ENCODE measurements at places on chromosomes 6 and 20.
A peak's percentile ranks its signal among the peaks of the same experiment; 100 is the strongest.

- no peak for DNase-seq
Measured at GRCh38 chr6:1297746-1298145, 14.2 kb upstream of the FOXQ1 start.

DNA sequence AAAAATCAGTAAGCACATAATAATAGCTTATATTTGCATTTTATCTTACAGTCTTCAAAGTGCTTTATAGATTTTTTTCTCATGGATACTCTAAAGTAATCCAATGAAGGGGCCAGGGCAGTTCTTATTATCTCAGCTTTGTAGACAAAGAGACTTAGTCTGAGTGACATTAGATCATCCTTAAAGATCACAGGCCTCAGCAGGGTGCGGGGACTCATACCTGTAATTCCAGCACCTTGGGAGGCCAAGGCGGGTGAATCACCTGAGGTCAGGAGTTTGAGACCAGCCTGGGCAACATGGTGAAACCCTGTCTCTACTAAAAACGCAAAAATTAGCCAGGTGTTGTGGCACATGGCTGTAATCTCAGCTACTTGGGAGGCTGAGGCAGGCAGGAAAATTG, 14.5 kb downstream of the FERMT1 start:
- DNase-seq, result no peak

DNA sequence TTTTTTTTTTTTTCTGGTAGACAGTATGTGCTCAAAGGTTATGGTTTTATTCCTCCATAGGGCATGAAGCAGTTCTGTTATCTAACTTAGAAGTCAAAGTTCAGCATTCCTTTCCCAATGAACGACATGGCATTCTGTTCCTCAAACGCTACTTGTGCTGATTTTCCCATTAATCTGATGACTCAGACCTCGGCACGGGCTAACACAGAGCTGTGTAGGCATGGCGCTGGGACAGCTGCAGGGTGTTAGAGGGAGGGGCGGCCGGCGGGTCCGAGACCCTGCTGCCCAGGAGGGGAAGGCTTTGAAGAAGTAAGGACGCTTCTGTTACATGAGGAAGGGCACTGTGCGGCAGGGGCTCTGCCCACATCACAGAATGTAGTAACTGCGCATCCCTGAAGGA, 93.6 kb upstream of the AGPAT4 start:
- DNase-seq, result no peak

- DNase-seq, result peak; percentile 65
Measured at GRCh38 chr6:49556429-49556837, 6.0 kb downstream of the C6orf141 start.

DNA sequence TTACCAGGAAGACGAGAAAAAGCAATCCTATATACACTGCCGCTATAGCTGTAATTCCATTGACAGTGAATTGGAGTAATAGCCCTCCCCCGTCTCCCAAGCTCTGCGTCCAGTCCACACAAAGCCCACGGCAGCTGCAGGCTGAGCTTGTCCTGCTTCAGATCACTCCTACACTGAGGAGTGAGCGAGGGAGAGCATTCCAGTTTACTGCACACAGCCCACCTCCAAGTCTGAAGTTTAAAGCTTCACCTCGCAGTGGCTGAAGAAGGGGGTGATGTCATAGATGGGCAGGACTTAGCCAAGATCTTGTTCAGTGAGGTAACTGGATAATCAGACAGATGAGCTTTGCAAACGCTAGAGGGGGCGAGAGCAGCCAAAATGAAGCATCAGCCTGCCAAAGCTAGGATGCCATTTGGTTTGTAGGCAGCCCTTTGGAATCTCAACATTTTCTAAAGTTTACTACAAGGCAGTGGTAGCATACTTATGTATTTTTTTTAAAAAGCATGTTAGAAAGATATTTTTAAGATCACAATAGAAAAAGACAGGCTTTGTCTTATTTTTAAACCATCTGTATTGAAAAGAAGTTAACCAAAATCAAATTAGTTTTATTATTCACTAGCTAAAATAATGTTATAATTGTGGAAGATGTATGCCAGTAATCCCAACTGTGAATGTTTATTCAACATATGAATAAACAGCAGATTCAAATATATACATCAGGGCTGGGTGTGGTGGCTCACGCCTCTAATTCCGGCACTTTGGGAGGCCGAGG, at the start of gene FLRT3:
FLRT3 (minus strand) TSS at position 213 of the 772 bp plus-strand sequence. CDS start 10,106 bp downstream, outside the sequence.
- peak; percentile 98 for DNase-seq

GRCh38 chr6:127866766-127867165, 34.1 kb downstream of the THEMIS start:
- no peak for DNase-seq

DNA sequence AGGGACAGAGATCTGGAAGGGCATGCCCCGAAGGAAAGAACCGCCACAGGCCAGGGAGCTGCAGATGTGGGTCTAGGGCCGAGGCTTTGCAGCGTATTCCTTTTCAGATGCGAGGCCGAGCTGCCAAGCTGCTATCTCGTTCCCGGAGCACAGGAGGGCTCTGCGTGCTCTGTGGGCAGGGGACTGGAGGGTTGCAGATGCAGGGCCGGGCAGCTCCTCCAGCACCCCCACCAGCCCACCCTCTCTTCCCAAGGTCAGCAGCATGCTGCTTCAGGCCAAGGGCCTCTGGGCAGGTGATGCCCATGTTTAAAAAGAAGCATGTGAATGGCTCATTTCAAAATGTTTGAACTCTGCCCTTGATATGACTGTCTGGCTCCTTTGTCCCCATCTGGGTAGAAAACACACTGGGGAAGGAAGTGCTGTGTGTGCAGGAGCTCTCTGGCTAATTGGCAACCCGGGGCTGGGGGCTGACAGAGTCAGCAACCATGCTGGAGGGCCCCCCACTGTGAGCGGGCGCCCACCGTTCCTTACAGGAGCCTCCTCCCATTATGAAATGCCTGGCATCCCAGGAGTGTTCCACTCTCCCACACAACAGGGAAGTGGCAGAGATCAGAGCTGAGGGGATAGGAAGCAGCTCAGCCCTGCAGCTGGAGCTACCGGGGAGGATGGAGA, 353.3 kb downstream of the ZFAND3 start:
- DNase-seq, result no peak

DNA sequence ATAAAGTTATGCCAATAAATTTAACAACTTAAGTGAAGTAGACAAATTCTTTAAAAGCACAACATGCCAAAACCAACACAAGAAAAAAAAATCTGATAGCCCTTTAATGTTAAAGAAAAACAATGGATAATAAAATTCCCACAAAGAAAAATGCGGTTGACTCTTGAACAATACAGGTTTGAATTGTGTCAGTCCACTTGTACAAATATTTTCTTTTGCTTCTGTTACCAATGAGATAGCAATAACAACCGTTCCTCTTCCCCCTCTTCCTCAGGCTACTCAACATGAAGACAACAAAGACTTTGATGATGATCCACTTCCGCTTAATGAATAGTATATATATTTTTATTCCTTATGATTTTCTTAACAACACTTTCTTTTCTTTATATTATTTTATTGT, 283.9 kb upstream of the MAN1A1 start:
- DNase-seq, result no peak

DNA sequence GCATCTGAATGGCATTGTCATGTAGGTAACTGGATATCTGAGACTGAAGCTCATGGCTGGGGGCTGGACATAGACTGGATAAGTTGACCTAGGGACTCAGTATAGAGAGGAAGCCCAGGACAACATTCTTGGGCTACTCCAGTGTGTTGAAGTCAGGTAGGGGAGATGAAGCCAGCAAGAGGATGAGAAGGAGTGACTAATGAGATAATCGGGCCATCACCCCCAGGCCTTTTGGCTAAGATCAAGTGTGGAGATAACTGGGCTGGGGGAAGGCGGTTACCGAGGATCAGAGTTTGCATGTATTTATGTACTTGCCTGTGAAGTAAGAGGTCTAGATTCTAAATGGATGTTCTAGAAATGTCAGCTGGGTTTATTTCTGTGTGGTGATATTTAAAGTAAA, 73.4 kb downstream of the ELOVL2 start:
- no peak for DNase-seq

- DNase-seq, result no peak
Measured at GRCh38 chr20:20465252-20465651, 97.3 kb downstream of the INSM1 start.

GRCh38 chr6:42331019-42331418, 113.4 kb upstream of the MRPS10 start:
- no peak for DNase-seq
